Substantia nigra (tissue), 51 donors: ENCODE measurements at places on chromosomes 16 and 17.

DNA sequence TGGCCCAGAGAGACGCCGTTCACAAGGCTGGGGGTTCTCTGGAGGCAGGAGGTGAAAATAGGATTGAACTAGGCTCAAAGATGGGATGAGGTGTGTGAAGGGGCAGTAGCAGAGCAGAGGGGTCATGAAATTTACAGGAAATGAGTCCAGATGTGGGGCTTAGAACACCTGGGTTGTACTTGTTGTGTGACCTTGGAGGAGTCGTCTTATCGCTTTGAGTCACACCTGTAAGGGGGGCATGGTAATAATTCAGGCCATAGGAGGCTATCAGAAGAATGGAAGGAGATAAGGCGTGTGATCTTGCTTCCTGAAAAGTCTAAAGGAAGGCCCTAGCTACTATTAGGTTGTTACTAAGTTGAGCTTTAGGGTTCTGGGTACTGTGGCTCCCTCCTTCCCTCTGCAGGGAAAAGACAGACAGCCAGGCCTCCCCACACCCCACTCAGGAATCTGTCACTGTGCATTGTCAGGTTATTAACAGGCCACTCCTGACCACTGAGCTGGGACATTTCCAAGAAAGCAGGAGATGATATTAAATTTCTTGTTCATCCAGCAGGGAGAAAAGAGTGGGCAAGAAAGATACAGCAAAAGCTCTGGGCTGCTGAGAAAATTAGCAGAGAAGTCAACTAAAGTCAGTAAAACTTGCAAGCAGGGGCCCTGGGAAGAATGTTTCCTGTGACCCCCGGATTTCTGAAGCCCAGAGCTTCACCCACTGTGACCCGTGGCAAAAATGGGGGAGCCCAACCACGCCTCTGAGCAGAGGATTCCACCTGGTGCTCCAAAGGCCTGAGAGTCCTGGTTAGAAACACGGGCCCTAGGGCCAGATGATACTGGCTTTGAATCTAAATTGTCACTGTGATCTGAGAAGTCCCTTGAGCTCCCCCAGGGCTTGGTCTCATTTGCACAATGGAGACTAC is 6.0 kb upstream of the CDC42EP4 start:
- no peak for DNase-seq

- no peak for DNase-seq
Observed at GRCh38 chr17:40778461-40778860, 3.9 kb downstream of the KRT27 start.

GRCh38 chr17:4586043-4586442 is 1.7 kb downstream of the SMTNL2 start:
- DNase-seq: no peak

DNA sequence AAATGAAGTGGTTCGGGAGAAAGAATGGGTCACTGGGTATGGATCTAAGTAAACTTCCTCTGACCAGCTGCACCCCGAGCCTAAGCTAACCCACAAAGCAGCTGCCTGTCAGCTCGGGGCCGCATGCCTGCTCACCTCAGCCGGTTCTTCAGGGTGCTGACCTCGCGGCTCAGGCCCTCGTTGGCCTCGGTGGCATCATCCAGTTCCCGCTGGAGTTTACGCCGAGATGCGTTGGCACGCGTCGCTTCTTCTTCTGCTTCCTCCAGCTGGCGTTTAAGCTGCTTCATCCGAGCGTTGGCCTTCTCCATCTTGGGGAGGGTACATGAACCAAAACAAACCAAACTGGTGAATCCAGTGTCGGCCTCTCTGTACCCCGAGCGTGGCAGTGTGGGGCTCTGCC is 41.1 kb downstream of the NDEL1 start:
- DNase-seq: no peak

DNA sequence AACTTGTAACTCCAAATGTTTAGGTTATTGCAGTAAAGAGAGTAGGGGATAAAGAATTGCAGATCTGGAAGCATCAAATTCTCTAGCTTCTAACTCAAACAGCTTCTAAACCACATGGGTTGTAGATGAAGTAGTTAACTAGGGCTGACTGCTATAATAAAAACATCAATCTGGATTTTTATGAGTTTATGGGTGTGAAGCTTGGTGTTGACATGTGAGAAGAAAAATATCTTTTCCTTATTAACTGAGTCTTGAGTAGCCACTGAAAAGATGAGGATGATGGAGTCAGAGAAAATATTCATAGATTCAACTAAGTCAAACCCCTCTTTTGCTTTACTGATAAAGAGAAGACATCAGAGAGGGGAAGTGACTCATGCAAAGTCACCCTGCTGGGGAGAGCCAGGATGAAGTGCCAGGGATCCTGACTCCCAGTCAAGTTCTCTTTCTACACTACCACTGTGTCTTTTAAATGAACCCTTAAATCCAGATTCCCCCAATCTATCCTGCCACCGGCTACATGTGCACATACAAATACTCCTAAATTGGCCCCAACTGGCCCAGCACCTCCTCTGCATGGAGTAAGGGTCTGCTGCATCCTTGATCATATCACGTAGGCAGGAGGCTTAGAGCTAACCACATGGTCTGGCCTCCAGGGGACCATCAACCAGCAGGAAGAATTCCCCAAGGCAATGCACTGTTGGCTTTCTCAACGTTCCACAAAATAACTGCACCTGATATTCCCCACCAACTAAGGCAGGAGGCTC is 264.0 kb upstream of the CCL2 start:
- no peak for DNase-seq

DNA sequence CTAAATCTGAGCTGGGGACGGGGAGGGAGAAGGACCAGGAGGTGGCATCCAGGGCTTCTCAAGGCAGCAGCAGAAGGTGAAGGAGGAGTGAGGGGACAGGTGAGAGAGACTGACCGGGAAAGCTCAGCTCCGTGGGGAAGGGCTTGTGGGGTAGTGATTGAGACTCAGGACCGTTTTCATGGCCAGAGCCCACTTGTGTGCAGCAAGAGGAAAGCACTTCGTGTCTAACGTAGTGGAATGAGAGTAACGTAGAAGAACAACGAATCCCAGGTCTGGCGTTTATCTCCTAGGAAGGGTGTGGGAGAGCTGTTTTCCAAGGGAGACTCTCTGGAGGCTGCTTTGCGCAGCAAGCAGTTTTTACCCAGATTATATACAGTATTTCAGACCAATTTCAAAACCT is 1.3 kb upstream of the CDH3 start:
- DNase-seq: no peak

GRCh38 chr16:52997922-52998321 is 54.8 kb downstream of the CHD9NB start:
- no peak for DNase-seq

- DNase-seq: no peak
Observed at GRCh38 chr17:6496640-6497441, 52.6 kb downstream of the PIMREG start.

DNA sequence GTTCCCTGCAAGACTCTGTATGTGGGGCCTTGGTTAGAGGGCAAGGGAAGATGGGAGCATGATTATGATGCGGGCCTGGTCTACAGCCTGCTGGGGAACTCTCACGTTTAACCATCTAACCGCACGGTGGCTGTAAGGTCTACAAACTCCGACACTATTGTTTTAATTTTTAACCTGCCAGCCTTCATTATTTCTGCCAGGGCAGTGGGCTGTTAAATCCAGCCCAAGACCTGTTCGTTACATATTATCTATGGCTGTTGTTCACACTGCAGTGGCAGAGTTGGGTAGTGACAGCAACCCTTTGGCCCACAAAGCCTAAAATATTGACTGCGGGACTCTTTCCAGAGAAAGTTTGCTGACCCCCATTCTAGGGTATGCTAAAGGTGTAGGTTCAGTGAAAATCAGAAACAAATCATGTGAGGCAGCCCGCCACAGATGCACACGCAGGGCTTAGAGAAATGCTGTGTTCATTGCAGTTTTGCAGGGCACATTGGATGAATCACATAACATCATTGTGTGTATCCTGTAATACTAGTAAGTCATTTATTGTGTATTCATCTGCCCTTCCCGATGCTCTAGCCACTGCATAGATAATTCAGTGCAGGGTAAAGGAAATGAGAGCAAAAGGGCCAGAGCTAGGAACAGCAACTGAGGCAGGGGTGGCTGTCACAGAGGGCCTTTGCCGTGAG is 14.3 kb downstream of the SNX29 start:
- no peak for DNase-seq

- DNase-seq: no peak
Observed at GRCh38 chr17:82863941-82864712, 24.3 kb upstream of the ZNF750 start.

GRCh38 chr17:64686705-64687104 is 24.6 kb upstream of the SMURF2 start:
- DNase-seq: no peak

DNA sequence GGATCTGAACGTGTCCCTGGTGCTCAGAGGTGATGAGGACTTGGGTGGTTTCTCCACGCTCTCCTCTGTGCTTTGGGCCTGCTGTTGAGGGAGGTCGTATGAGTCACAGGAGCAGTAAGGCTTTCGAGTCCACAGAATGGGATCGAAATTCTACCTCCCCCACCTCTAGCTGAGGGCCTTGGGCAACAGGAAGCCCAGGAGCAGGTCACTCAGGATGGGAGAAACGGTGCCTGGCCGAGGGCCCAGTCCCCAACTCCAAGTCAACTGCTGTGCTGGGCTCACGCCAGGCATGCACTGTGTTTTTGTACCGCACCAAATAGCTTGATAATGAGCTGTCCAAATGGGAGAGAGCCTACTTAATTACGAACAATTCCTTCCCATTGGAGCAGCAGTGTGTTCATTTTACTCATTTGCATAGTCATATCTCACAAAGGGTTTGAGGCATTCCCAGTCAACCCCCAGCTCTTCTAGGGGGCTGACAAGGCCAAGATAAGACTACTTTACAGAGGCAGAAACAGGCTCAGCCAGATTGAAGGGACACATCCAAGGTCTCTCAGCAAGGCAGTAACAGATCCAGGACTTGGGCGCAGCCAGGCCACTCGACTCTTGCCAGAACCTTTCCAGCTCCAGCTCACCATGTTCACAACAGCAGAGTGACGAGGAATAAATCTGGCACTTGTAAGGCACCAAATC is 53.6 kb downstream of the WNT3 start:
- DNase-seq: no peak

- no peak for DNase-seq
Observed at GRCh38 chr16:11053916-11054460, 109.6 kb downstream of the CLEC16A start.

DNA sequence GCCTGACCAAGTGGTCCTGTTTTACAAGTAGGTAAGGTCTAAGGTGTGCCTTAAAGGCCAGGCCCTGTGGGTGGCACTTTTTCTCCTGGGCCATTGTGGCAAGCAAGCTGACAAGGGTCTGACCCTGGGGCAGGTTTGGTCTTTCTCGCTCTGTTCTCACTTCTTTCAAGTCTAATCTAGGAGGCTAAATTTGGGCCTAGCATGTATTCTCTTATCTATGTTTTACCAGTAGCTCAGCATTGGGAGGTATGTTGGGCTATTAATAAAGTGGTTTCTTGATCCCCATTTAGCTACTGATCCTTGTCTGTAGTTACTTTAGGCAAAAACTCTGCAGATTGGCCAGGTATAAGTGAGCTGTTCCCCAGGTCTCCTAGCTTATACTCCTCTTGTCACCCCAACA is 77.7 kb downstream of the DNAH3 start:
- no peak for DNase-seq

DNA sequence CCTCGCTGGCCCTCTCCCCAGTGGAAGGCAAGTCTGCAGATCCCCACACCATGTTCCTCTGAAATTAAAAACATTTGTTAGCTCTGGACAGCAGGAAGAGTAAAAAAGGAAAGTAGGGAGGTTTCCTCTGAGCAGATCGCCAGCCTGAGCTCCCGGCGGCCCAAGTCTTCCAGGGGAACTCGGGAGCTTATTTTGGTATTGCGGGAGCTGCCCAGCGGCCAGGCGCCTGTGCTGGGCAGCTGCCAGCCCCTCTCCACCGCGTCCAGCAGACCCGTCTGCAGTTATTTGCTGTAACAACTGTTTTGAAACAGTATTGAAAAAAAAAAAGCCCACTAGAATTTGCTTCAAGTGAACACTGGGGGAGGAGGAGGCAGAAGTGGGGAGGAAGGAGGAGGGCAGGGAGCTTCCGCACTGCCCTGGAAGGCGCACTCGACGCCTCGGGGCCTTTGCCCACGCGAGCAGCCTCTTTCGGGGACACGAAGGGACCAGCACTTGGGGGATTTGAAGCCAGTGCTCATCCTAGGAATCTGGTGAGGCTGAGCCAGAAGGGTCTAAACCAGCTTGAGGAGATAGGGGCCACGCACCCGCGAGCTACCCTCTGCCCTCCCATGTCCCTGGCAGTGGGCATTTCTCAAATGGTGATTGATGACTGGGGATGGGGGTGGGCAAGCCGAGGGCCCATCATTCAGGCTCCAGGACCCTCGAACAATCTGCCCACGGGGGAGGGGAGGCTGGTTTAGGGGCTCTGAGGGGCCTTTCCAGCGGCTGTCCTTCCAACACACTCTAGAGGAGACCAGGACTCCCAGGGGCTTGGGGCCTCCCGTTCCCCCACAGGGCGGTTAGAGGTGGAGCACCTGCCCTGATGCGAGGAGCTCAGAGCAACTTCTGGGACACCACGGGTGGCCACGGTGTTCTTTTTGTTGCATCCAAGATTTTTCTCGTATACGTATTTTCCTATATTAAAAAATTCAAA is 3.0 kb upstream of the BAHCC1 start:
- peak; percentile 52 for DNase-seq

DNA sequence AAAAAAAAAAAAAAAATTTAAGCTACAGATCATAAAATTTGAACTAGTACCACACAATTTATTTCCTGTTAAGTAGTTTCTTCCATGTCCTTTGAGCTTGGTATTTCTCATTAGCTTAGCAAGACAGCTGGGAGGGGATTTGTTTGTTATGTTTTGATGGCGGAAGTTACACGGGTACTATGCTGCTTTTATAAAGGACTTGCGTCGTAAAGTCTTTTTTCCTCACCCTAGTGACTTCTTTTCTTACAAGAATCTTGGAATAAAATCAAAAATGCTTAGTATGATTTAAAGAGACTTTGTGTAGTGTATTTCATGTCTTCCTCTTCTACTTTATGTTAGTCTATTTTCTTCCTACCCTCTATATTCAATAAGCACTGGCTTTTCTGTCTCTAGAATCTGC is 89.1 kb downstream of the NLK start:
- no peak for DNase-seq

DNA sequence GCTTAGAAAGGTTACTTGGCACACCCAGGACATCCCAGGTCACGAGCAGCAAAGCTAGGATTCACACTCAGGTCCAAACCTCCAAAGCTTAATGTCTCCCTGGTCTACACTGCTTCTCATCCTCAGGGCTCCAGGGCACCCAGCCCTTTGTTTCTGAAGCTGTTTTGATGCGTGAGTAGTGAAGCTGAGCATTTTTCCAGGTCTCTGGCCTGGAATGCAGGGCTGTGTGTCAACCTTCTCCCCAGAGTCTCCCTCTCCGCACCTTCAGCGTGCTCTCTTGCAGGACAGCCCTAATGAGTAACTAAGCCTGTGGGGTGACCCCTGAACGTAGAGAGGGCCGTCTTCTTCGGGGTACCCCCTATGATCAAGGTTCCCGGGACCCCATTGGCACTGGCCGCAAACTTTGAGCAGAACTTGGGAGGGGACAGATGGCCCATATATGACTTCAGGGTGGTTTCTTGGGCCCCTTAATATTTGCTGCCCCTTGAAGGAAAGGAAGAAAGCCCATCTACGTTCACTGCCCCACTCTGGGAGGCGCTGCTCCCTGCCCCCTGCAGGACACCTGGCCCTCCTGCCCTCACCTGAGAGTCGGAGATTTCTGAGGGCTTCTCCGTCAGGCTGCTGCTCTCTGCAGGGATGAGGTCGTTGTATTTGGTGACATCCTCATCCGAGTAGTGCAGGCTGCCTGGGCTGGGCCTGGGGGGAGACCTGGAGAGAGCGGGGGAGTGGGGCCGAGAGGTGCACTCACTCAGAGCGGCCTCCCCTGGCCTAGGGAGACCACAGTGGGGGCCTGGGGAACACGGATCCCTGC is 36.4 kb upstream of the CDC42EP4 start:
- DNase-seq: no peak
